ENCODE measurements at places on chromosomes 16 and 17.

- no peak for DNase-seq
Measured at GRCh38 chr16:53995378-53995777, 291.2 kb downstream of the IRX3 start.

- DNase-seq: no peak
Measured at GRCh38 chr17:48630009-48630924, 4.1 kb upstream of the HOXB9 start.

DNA sequence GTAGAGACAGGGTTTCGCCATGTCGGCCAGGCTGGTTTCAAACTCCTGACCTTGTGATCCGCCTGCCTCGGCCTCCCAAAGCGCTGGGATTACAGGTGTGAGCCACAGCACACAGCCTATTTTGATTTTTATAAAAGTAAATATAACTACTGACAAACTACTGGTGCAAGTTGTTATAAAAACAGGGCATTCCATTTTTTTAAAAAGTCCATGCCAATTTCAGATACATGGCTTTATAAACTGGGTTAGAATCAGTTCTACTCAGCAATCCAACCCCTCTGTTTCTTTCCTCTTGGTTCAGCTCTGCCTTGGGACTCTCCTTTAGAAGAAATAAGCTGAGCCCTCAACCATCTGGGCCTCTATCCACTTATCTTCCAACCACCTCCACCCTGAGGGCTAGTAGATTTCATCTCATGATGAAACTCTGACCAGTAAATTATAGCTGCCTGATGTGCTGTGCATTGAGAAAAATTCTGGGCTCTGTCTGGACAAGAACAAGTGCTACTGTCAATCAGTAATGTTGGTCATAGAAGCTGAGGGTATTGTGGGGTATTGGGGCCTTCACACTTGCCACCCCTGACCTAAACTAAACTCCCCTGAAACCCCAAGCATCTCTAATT lies 10.2 kb downstream of the RANBP10 start:
- no peak for DNase-seq

DNA sequence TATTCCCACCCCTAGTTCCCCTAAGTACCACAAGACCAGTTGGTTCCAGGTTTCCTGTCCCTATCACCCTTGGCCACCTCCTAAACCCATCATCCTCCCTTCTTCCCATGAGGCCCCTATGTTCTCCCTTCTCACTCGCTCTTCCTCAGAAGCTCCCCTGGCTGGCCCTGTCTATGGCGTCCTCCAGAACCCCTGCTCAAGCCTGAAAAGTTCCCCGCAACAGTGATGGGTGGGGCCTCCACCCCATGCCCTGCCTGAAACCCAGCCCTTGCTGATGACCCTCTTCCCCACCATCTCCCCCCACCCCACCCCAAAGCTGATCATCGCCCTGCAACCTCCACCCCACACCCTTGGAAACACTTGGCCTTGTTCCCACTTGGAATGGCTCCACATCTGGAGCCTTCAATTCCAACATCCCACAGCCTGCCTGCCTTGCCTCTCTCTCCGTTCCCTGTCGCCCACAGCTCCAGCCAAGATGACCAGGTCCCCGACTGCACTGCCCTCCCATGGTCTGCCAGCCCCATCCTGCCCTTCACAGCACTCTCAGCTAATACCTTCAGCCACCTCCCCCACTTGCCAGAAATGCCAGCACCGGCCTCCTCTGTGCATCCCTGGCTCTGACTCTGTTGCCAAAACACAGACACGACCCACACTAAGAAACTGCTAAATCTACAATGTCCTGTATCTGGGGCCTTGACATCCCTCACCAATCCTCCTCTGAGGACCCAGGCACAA lies 10.5 kb downstream of the OSBPL7 start:
- DNase-seq: no peak

DNA sequence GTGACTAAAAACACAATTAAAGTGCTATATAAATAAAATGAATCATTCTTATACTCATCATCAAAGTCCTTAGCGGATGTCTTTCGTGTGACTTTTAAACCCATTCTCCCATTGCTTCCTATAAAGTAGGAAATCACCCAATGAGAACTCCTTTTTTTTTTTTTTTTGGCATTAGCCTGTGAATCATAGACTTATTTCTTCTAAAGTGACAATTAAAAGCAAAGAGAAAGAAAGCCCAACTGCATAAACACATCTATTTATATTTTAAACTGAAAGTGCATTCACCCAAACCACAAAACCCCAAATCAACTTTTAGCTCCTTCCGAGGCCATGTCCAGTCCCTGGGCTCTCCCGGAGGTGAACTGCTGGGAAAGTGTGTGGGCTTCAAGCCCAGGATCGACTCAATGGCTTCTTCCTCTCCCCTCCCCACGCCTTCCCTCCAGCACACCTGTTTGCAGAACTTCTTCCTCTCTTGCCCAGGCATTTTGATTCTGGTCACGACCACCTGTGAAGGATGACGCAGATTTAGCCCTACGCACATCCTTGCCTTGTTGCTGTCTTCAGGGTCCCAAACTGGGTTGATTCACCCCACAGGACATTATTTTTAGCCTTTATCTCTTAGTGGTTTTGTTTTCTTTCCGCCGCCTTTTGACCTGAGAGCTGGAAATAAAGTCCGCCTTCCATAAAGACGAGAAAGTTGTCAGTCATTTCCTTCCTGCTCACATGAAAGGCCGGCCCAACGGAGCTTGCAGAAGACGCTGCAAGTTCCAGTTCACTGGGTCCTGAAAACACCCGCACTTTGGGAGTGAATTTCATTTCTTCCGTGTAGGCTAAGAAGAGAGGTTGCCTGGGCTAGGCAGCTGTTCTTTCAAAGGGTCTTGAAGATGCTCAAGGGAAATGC lies 166.8 kb downstream of the MAP2K6 start:
- no peak for DNase-seq

DNA sequence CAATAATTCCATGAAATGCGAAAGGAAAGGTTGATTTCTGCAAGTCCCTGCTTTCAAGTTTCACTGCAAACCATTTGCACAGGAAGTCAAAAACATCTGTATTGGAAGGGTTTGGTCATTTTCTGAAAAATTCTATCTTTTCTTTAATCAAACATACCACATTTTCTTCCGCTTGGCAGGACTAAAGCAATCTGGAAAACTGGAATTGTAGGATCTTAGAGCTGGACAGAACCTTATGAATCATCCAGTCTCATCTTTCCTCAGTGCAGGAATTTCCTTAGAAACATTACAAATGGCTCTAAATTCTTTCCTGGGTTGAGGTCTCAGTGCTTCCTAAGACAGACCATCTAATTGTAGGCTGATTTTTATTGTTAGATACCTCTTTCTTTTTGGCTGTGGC lies 111.5 kb upstream of the ELAC2 start:
- DNase-seq: no peak

- DNase-seq: no peak
Measured at GRCh38 chr16:77488652-77489051, 53.8 kb upstream of the ADAMTS18 start.

- DNase-seq: peak; percentile 81
Measured at GRCh38 chr16:83952940-83953795, at the start of gene OSGIN1. Gene OSGIN1, plus strand, starts transcription at chr16:83953240. Its CDS starts 4,432 bp downstream, at chr16:83957672.

- DNase-seq: no peak
Measured at GRCh38 chr17:64662774-64663367, 764 bp upstream of the SMURF2 start.

DNA sequence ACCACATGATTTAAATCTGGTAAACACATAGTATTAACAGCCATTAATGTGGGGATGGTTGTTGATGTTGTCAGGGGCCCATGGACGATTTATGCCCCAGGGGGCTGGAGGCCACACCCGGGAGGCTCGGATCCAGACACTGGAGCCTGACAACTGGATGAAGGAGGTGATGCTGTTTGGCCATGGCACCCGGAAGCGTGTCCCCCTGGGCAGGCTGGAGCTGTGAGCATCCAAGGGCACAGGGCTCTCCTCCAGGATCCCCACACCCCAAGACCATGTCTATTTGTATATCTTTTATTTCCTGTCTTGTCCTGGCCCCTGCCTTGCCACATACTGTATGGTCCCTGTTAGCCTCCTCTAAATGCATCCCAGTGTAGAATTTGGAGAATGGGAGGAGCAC lies 4.6 kb downstream of the RSAD1 start:
- no peak for DNase-seq

- no peak for DNase-seq
Measured at GRCh38 chr17:17375841-17376240, 72.7 kb downstream of the NT5M start.

DNA sequence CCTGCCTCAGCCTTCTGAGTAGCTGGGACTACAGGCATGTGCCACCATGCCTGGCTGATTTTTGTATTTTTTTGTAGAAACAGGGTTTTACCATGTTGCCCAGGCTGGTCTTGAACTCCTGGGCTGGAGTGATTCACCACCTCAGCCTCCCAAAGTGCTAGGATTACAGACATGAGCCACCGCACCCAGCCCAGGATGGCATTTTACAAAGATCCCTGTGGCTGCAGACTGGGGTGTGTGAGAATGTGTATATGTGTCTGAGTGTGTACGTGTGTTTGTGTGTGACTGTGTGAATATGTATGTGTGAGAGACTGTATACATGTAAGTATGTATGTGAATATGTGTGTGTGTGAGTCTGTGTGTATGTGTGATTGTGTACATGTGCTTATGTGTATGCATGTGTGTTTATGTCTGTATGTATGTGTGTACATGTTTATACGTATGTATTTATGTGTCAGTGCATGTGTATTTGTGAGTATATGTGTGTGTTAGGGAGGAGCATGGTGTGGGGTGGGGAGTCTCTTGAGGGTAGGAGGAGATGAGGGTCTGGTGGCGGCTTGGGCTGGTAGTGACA lies 17.0 kb downstream of the RPTOR start:
- DNase-seq: no peak

GRCh38 chr16:4649744-4650442 lies 25.3 kb downstream of the MGRN1 start:
- no peak for DNase-seq

DNA sequence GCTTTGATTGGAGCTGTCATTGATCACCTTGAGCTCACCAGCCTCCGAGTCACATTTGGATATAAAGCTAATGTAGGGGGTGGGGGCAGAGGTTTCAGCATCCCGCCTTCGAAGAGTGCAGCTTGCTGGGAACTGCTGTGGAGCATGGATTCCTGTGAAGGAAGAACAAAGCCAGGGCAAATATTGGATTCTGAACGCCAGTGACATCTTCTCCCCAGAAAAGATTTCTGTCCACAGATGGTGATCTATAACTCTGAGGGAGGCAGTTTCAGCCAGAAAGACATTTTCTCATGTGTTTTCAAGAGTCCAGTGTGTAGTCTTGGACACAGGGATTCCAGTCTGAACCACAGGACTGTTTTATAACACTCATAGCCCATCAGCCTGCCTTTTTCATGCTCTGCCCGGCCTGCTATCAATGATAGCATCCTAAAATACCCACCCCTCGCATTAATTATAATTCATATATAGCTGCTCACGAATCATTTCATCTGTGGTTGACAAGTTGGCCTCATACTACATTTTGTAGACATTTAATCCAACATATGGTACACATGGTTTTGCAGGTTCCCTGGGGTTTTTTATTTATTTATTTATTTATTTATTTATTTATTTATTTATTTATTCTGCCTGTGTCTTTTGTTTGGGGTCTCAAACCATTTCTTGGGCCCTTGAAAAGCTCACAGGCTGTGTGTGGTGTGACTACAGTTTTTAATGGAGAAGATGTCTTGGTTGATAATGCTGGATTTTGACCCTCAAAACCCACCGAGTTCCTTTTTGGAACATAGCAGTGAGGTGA lies 47.1 kb upstream of the SALL1 start:
- no peak for DNase-seq

DNA sequence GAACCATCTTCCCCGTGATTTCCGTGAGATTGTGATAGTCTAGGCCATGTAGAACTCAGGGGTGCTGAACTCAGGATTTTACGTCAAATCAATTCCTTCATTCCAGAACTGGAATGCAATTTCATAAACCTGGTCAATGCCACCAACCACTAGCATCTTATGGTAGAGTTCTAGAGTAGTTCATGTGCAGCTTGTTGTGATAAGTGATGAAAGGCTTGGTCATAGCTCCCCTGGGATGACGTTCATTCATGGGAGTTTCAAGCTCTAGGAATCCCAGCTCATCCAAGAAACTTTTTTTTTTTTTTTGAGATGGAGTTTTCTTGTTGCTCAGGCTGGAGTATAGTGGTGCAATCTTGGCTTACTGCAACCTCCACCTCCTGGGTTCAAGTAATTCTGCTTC lies 3.7 kb upstream of the DPEP2 start:
- no peak for DNase-seq

GRCh38 chr16:15415511-15415985 lies 18.8 kb upstream of the BMERB1 start:
- DNase-seq: no peak

GRCh38 chr16:22296225-22297113 lies 740 bp upstream of the POLR3E start:
- DNase-seq: no peak

DNA sequence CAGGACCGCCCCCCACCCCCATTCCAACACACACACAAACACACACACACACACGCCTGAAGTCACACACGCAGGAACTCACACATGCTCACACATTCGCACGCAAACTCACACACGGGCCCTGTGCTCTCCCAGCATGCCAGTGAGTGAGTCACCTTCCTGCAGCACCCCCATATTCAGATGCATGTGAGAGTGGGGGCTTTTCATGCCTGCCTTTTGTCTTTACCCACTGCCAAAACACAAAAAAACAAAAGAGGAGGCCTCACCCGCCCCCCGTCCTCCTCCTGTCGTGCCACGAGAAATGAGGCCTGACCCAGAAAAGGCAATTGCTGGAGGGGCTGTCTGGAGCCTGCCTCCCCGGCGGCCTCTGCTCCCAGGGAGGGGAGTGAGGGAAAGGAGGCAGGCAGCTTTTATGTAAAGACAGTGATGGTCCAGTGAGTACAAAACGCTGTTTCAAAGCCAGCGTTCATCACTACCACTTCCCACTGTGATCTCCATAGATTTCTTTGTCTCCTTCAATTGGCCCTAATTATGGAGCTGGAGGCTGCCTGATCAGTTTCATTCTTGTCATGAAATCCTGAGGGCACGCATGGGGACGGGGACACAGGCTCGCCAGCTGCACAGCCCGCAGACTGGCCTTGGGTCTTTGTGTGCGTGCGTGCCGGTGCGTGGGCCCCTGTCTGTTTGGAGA lies 29.5 kb upstream of the GSE1 start:
- DNase-seq: no peak

- peak; percentile 21 for DNase-seq
Measured at GRCh38 chr16:57092786-57093411, 516 bp downstream of the CPNE2 start.

- no peak for DNase-seq
Measured at GRCh38 chr17:40303009-40303657, 5.8 kb upstream of the RARA start.

- DNase-seq: no peak
Measured at GRCh38 chr17:66612993-66613392, 221.9 kb upstream of the CACNG5 start.
